ENCODE measurements at places on chromosomes 12 and 14.

DNA sequence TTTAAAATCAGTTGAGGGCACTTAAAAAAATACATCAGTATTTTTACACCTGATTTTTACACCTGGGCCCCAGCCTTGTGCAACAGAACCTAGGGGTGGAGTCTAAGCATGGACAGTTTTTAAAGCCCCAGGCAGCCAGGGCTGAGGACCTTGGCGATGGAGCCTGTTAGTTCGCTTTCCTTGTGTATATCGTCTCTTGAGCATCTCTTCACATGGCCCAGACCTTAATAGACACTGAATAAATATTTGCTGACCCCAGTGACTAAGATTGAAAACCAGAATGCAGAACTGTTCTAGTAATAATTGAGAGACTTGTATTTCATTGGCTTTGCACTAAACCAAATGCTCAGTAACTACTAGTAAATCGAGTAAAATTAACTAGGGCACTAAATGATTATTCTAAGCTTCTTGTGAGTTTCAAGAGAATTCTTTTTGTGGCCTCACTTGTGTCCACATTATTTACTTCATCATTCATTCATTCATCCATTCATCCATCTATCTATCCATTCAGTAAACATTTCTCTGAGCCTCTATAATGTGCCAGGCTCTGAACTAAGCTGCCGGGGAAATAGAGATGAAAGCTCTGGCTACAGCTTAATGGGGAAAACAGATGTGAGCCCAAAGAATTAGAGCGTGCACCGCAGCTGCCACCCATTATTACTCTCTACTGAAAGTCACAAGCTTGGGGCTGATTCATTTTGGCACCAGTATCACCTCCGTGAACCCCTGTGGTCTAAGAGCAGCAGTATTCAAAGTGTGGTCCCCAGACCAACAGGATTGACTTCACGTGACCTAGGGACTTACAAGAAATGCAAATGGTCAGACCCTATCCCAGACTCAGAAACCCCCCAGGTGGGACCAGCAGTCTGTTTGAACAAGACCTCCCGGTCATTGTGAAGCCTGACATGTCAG is 30.7 kb upstream of the BCL7A start:
- DNase-seq = no peak

GRCh38 chr12:72509891-72510290 is 237.7 kb downstream of the TRHDE start:
- DNase-seq = no peak

GRCh38 chr14:104868060-104868740 is 3.1 kb downstream of the CEP170B start:
- no peak for DNase-seq

GRCh38 chr14:37587131-37587803 is 7.8 kb downstream of the FOXA1 start:
- no peak for DNase-seq

GRCh38 chr12:110948041-110948440 is 27.7 kb upstream of the MYL2 start:
- no peak for DNase-seq

- DNase-seq = no peak
Measured at GRCh38 chr12:125284087-125284486, 218.9 kb downstream of the AACS start.

- DNase-seq = no peak
Measured at GRCh38 chr14:50512463-50512862, 19.9 kb downstream of the MAP4K5 start.

All from GM12892 (cell line).